ENCODE measurements at places on chromosomes 11 and 22. TPM values are rescaled to one million over a fixed set of nuclear protein-coding genes. Genes with fewer than 3 reads are reported as not detected.
A peak's percentile ranks its signal among the peaks of the same experiment; 100 is the strongest.

The BIK gene
- not detected for total RNA-seq

The OR8H2 gene
- total RNA-seq = not detected

The OR6T1 gene
- total RNA-seq = not detected

The BARX2 gene
- not detected for total RNA-seq

The FSHB gene
- not detected for total RNA-seq

The KCTD14 gene
- 0.35 TPM for total RNA-seq

The RHOD gene
- 0.88 TPM for total RNA-seq

The GSTT2B gene
- total RNA-seq = 4.9 TPM

The ZNF214 gene
- 1.9 TPM for total RNA-seq

DNA sequence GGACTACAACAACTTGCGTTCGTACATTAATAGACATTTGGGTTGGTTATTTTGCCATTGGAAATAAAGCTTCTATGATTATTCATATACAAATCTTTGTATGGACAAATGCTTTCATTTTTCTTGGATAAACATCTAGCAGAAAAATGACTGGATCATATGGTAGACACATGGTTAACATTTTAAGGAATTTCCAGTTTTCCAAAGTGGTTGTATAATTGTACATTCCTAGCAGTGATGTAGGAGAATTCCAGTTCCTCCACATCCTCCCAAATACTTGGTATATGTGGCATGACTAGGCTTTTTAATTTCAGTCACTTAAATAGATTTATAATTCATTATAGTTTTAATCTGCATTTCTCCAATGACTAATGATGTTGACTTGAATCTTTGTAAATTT, 246.2 kb upstream of the NCAM1 start:
- no peak for DNase-seq

- DNase-seq = peak; percentile 46
These were observed 66.7 kb upstream of the CLTCL1 start for GRCh38 chr22:19358195-19358594.

GRCh38 chr22:40463017-40463631, 92.7 kb downstream of the SGSM3 start:
- no peak for DNase-seq

GRCh38 chr11:130592056-130592455, 143.6 kb downstream of the ADAMTS15 start:
- no peak for DNase-seq

DNA sequence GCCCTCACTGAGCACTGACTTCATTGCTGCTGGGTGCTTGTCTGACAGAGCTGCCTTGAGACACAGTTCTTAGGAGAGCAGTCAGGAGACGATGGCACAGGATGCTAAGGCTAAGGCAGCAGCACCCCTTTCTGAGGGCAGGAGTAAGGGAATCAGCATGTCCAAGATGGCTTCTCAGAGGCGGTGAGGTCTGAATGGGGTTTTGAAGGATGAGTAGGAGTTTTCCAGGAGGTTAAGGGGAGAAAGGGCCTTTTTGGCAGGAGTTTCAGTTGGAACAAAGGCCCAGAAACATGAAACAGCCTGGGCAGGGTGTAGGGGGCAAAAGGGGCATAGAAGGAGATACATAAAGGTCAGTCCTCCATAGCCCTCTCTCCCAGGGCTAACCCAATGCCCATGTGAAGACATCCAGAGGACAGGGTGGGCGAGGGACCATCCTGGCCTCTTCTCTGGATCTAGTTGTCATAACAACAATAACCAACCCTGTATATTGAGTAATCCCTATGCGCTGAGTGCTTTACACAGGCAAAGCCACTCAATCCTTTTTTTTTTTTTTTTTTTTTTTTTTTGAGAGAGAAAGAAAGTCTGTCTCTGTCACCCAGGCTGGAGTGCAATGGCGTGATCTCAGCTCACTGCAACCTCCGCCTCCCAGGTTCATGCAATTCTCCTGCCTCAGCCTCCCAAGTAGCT, 19.0 kb downstream of the CYTH4 start:
- DNase-seq = no peak

- no peak for DNase-seq
These were observed 92.9 kb downstream of the NELL1 start for GRCh38 chr11:20762116-20762844.

GRCh38 chr11:126781942-126782341, 218.6 kb downstream of the KIRREL3 start:
- DNase-seq = no peak

GRCh38 chr22:40330615-40331014, 15.7 kb upstream of the ADSL start:
- DNase-seq = no peak

GRCh38 chr11:108672786-108673185, 7.9 kb downstream of the DDX10 start:
- no peak for DNase-seq

DNA sequence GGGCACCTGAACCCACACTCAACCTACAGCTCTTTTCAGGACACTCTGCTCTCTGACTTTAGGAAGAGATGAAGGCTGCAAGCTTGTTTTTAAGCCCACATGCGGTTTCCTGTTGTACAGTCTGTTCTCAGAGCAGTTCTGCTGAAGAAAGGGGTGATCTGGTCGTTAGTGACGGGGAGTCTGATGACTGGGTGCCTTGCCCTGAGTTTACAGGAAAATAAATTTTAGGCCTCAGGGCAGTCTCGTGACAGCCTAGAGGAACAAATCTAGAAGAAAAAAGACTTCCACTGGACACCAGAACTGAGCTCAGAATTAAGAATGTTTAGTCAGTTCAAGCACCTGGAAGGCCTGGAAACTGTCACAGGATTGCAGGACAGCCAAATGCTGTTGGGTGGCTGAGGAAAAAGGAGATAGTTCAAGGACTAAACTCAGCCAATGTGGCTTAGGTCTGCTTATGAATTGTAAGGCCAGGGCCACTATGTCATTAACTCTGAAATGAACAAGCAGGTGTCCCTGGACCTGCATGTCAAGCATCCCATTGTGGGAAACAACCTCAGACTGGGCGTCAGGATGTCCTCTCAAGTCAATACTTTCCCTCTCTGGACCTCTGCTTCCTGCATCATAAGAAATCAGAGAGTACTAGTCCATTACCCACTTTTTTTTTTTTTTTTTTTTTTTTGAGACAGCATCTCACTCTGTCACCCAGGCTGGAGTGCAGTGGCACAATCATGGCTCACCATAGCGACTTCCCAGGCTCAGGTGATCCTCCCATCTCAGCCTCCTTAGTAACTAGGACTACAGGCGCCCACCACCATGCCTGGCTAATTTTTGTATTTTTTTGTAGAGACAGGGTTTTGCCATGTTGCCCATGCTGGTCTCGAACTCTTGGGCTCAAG, 5.7 kb downstream of the PIK3IP1 start:
- DNase-seq = no peak

DNA sequence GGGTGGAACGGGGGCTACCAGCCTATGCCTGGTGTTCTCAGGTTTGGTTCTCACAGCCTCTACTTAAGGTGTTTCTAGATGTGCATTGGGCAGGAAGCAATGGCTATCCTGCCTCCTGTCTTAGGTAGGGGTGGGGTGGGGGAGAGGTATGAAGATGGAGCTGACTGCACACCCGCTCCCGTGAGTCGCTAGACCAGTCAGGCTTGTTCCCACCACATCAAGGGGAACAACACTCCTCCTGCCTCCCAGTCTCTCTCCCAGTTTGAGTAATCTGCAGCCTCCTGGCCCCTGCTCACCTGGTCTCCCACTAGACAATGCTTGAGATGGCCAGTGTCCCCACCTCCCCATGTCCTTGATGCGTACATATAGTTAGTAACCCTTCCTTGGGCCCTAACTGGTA, 79.3 kb upstream of the TENM4 start:
- DNase-seq = no peak

- DNase-seq = no peak
These were observed 776.9 kb downstream of the TBC1D22A start for GRCh38 chr22:47539374-47539773.

DNA sequence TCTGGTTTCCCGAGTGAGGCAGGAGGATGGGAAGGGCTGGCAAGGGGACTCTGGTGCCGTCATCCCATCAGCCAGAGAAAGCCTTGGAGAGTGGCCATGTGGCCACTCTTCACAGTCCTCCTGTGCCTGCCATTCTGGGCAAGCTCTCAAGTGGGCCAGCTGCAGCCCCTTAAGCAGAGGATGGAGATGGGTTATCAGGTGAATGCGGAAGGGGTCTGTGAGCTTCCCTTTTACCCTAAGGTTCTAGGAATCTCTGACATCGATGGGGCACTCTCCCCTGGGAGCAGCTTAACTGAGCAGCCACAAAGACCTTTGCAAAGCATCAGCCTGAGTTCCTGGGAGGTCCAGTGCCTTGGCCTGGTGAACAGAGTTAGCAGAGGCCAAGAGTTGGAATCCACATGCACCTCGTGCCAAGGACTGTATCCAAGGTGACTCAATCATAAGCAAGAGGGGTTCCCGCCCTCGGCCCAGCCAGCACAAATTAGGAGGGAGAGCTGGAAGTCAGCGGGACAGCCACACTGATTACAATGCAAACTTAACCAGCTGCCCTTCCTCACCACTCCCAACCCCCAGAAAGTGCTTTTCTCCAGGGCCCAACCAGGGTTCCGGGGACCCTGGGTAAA, 193.6 kb downstream of the BUD13 start:
- no peak for DNase-seq

GRCh38 chr11:68270196-68271022, 1.4 kb downstream of the C11orf24 start:
- DNase-seq = peak; percentile 50

- DNase-seq = no peak
These were observed 139.2 kb downstream of the CCDC81 start for GRCh38 chr11:86513746-86514373.

- no peak for DNase-seq
These were observed 404.5 kb upstream of the LARGE1 start for GRCh38 chr22:34324763-34325162.

DNA sequence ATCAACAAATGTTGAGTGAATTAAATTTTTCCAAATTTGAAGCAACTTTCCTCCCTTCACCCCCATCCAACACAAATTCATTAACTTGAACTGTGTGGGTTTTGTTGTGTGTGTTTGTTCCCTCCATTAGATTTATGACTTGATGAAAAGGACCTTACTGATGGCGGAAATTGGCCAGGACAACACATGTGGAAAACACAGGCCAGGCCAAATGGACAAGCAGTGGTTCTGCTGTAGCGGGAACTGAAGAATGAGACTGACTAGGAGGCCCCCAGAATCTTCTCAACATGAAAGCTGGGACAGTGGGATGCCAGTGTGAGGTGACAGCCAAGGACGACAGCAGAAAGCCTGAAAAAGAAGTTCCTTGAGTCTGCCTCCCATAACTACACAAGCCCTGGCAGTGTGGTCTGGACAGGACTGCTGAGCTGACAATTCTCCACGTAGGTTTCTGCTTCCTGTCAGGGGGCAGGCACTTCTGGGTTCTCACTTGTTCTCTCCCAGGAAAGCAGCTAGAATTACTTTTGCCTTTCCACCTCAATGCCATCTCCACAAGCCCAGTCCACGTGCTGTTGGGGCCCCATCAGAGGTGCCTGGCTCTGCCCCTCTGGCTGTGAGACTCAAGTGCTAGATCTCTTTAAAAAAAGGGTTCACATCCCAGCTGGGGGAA, 94.3 kb downstream of the ETS1 start:
- DNase-seq = no peak

GRCh38 chr11:73746701-73747100, 14.2 kb downstream of the RAB6A start:
- no peak for DNase-seq

All from myocyte (in vitro differentiated cells).